ENCODE measurements at places on chromosomes 7 and 10.

DNA sequence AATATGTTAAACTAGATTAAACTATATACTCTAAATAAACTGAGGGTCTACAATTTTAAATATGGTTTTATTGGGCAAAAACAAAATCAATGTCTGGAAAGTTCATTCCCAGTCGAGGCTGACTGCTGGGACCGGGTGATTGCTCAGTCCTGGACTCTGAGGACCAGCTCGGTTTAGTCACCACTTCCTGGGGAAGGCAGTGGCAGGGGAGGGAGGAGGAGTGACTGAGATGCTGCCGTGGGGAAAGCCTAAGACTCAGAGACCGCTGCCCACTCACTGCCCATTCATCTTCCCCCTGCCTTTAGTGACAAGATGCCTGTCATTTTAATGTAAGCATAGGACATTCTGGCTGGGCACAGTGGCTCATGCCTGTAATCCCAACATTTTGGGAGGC lies 29.0 kb downstream of the ATOH7 start:
- DNase-seq: no peak

DNA sequence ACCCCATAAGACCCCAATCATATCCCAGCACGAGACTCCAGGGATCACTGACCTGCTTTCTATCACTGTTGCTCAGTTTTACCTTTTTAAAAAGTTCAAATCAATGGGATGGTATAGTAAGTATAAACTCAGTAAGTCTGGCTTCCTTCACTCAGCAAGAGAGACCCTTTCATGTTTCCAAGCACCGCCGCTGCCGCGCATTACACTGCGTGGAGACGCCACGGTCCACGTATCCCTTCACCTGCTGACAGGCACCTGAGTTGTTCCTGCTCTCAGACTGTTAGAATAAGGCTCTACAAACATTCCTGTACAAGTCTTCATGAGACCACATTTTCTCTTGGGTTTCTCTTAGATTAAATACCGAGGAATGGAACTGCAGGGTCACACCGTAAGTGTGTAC lies 28.3 kb downstream of the MAD1L1 start:
- no peak for DNase-seq

GRCh38 chr10:119190954-119191785 lies 12.6 kb upstream of the PRDX3 start:
- DNase-seq: no peak

GRCh38 chr7:10688544-10688943 lies 285.1 kb upstream of the PHF14 start:
- no peak for DNase-seq

- DNase-seq: no peak
Measured at GRCh38 chr10:91190876-91191583, 29.4 kb upstream of the PCGF5 start.

- no peak for DNase-seq
Measured at GRCh38 chr10:46239993-46240683, 46.7 kb upstream of the ANTXRL start.

DNA sequence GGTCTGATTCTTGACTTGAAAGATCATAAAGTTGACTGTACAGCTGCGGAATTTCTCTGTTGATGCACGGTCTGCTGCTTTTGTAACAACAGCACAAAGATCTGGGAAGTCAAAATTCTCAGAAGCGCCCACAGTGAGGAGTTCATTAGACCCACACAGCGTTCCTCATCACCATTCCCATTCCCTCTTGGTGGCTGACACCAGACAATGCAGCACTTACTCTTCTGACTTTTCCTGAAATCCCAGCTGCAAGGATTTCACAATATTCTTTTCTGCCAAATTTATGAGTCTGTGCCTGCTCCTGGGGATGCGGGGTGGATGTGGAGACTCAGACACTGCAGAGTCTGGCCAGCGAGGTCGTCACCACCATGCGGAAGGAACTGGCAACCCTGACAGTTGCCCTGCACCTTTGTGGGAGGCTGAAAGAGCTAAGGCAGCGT lies 233.9 kb downstream of the FANK1 start:
- no peak for DNase-seq

GRCh38 chr10:27020243-27020642 lies 80.1 kb downstream of the ANKRD26 start:
- no peak for DNase-seq

GRCh38 chr7:159310457-159311171 lies 165.9 kb upstream of the VIPR2 start:
- DNase-seq: no peak

- peak; percentile 73 for DNase-seq
Measured at GRCh38 chr7:150824379-150825177, 24.0 kb downstream of the TMEM176A start.

- no peak for DNase-seq
Measured at GRCh38 chr7:131773413-131773812, 217.0 kb upstream of the PODXL start.

DNA sequence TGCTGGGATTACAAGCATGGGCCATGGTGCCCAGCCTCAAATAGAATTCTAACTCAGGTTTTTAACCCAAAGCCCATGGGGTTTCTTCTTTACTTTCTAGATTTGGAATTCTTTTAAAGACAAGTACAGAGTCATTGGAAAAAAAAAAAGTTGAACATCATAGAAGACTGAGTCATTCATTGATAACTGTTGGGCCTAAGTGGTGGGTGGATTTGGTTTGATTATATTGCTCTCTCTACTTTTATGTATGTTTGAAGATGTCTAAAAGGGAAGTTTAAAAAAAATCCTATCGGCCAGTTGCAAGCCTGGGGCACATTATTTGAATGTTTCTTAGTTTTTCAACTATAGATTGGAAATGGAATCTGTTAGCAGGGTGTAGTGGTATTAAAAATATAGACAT lies 49.7 kb downstream of the INPP5F start:
- DNase-seq: no peak

GRCh38 chr10:105237685-105238084 lies 596.6 kb downstream of the SORCS3 start:
- DNase-seq: no peak

DNA sequence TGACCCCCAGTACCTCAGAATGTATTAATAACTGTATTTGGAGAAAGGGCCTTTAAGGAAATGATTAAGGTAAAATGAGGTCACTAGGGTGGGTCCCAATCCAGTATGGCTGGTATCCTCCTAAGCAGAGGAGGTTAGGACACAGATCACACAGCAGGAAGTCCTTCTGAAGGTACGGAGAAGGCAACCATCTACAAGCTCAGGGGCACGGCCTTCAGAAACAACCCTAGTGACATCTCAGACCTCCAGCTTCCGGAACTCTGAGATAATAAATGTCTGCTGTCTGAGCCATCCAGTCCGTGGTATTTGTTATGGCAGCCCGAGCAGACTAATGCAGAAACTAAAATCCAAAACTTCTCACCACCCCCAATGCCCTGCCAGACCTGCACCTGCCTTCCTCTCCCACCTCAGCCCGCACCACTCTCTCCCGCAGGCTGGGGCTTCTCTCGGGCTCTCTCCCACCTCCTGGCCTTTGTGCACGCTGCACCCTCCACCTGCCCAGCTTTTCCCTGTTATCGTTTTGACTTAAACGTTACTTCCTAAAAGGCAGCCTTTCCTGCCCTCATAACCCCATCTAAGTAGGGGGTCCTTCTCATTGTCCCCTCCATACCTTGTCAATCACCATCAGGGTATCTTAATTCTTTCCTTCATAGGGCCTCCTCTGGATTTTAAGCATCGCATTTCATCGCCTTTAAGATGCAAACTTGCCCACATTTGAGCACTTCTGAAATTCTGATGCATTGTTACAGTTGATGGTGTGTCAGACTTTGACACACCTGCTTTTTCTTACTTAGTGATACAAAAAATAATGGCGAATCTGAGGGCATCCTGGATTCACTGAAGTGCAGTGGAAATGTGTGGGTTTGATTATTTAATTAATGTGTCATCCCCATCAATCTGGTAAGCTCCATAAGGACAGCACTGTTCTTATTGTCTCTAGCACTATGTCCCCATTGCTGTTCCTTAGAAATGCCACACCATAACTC lies 32.2 kb upstream of the AQP1 start:
- DNase-seq: no peak

- peak; percentile 65 for DNase-seq
Measured at GRCh38 chr7:875476-876076, 778 bp upstream of the GET4 start.

DNA sequence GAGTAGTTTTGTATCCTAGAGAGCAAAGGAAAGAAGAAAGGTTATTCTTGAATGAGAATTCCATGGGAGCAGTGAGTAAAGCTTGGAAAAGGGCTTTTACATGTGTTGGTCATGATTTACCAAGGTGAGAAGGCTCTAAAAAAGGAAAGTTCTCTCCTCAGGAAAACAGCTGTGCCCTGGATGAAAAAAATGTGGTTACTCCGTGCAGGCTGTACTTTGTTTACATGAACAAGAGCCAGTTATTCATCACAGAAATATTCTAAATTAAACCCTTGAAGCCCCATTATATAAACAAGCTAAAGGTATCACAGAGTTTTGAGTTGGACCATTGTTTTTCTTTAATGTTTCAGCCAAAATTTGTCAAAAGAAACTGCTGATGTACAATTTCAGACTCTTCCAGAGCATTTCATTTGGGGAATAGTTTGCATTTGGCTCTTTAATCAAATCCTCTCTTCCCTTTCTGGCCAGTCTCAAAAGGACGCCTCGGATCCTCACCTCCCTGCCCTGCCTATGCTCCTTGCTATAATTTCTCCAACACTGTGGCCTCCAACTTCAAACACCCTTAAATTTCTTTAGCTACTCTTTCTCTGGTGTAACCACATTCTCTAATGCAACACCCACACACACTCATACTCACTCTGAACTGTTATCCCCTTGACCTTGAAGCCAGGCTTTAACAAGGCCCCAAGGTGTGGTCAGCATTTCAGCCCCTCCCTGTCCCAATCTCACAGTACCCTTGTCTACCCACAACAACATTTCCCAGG lies 47.4 kb downstream of the AFAP1L2 start:
- no peak for DNase-seq

- no peak for DNase-seq
Measured at GRCh38 chr7:5582532-5582935, 158.9 kb upstream of the TNRC18 start.

- no peak for DNase-seq
Measured at GRCh38 chr10:125976960-125977605, 80.7 kb downstream of the FANK1 start.

DNA sequence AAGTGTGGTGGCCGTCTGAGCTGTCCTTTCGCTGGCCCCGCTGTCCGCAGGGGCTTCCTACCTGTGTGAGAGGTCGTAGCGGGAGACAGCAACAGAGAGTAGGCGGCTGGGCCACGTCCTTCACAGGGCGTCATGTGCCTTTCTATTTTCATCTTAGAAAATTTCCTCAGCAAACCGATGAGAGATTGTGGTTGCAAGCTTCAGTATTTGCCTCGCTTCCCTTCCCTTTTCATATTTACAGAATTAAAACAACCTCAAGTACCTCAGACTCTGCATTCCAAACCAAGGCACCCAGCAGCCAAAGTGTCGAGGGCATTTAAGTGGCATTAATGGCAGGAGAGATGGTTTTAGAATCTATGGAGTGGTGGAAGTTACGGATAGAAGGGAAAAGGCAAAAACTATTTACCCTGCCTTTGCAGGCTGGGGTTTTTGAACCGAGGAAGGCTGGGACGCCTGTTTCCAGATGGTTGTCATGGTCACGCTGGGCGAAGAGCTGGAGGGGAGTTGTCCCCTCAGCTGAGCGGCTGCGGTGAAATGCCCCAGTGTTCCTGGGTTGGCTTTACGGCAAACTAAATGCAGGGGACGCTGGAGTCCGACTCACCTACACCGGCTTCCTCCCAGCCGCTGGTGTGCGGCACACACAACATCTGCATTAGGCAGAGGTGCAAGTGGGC lies 41.9 kb downstream of the WIPI2 start:
- DNase-seq: no peak

- DNase-seq: no peak
Measured at GRCh38 chr10:123655751-123656150, 10.4 kb upstream of the GPR26 start.

GRCh38 chr10:1002425-1003006 lies 14.3 kb downstream of the GTPBP4 start:
- DNase-seq: no peak

DNA sequence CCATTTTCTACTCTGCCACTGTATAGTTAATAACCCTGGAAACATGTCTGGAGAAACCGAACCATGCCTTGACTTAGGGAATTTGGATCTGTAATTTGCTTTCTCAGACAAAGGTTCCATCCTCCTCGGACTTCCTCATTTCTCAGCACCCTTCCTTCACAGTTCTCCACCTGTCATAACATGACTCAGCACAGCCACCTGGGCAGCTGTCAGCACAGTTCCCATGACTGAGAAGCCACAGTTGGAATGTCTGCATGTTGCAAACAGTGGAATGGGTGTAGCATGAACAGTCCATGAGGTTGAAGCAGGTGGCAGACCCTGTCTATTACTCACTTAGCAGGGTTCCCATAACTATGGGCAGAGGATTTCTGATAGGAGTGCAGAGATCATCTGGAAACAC lies 634 bp upstream of the OR9A4 start:
- DNase-seq: no peak

GRCh38 chr10:98268694-98269431 lies 869 bp upstream of the LOXL4 start:
- DNase-seq: no peak

DNA sequence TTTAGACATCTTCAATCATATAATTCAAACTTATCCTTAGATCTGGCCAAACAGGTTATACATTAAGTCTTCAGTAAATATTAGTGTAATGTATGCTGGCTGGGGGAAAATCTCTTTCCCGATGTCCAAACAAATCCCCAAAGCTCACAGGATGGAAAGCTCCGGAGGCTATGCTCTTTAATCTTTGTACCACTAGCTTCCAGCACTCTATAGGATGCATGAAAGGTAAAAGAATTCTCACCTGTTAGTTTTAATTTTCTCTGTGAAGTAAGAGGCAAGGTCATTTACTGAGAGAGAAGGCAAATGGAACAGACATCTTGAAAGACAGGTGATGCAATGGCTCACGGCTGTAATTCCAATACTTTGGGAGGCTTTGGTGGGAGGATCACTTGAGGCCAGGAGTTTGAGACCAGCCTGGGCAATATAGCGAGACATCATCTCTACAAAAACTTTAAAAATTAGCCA lies 99.8 kb upstream of the KIF5B start:
- no peak for DNase-seq

GRCh38 chr7:130141884-130142653 lies 63.1 kb downstream of the TMEM209 start:
- no peak for DNase-seq

DNA sequence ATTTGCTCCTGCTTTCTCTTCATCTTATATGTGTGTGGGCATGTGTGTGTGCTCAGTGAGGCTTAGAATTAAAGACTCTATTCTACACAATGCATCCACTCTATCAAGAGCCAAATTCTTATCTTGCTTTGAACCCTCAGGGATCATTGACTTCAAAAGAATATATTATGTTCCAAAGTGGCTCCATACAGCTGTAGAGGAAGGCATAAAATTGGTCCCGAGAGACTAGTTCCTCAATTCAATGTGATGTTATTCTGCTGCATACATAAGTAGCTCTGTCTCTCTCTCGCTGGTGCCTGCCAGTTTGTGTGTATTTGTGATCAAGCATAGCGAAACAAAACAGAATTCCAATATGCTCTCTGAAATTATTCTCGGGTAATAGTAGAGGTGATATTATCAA lies 997.9 kb upstream of the POT1 start:
- no peak for DNase-seq

GRCh38 chr7:128937647-128938543 lies at the start of gene IRF5:
IRF5 (plus strand) TSS chr7:128937927; CDS start chr7:128942082, 4,155 bp downstream.
- peak; percentile 89 for DNase-seq

- no peak for DNase-seq
Measured at GRCh38 chr7:129257168-129257567, 32.3 kb downstream of the AHCYL2 start.
